ENCODE measurements at places on chromosomes 7 and 10. TPM values are rescaled to one million over a fixed set of nuclear protein-coding genes. Genes with fewer than 3 reads are reported as not detected.

DNA sequence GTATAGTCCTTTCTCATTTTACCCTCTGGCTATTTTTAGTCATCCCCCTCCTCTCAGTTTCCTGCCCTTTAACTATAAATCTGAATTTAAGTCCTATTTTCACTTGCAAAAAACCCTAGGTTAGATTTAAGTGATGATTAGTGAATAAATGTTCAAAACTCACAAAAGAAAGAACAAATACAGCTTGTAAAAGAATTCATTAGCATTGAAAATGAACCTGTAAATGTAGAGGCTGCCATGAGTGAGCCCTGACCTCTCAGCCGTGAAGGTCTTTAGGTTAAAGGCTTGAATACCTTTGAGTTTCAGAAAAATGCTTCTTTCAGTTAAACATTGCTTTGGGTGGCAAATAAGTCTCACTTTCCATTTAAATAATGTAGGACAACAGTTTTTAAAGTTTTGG, 2.0 kb upstream of the SLC16A12 start:
- H3K36me3 ChIP-seq: no peaks in the 10 kb centered on the region
- peaks cover 4% of the 10 kb centered on the region for H3K27me3 ChIP-seq
- no peak overlapping the region for H3K27ac ChIP-seq

DNA sequence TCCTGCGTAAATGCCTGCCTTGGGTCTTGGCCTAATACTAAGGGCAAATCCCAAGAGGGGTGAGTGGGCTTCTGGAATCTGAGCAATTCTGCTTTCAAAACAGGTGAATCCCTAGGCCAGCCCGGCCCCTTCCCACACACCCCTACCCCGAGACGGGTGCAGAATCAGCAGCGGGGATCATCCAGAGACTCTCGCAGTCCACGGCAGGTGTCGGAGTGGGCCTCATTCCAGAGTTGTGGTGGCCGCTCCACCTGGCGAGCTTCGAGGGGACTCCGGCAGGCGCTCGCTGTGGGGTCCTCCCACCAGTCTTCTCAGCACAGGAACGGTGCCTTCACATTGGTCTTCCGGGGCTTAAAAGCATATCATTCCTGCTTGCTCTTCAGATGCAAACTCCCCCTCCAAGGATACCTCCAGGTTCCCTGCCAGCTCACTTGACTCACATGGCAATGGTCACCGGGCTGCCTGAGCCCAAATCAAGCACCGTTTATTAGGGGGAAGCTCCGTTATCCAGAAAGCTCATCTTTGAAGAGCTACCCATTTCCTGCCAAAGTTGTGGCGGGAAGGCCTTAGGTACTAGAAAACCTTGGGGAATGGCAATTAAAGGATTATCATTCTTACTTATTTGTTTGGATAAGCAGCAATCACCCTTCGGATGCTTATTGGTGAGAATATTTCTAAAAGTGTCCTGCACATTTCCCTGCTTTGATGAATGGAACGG, 67.6 kb downstream of the PRKAG2 start:
- H3K4me1 ChIP-seq: no peaks in the 10 kb centered on the region
- no peak overlapping the region for H3K4me3 ChIP-seq
- H3K27me3 ChIP-seq: no peaks in the 10 kb centered on the region
- no peak for DNase-seq

ACTR3C gene
- total RNA-seq: 6.6 TPM

LSM8 gene
- total RNA-seq: 50.3 TPM
